Left kidney (tissue), 8 donors: ENCODE measurements at places on chromosomes 2 and 18. TPM values are rescaled to one million over a fixed set of nuclear protein-coding genes. Genes with fewer than 3 reads are reported as not detected.

The CNPPD1 gene
- polyA plus RNA-seq: 64.0 TPM

DNA sequence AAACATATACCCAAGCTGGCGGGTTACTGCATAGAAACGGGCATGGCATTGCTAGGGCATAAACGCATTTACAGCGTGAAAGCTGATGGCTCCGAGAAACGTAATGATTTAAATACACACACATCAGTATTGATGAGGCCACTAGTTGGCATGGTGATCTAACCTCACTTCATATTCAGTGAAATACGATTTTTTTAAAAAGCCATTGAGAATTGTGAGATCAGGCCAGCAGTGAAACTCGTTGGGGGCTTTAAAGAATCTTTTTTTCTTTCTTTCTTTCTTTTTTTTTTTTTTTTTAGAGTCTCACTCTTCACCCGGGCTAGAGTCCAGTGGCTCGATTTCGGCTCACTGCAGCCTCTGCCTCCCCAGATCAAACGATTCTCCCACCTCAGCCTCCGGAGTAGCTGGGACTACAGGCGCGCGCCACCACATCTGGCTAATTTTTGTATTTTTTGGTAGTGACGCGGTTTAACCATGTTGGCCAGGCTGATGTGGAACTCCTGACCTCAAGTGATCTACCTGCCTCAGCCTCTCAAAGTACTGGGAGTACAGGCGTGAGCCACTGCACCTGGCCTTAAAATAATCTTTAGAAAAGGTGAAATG, 2.4 kb upstream of the SMAD7 start:
- DNase-seq: no peak

DNA sequence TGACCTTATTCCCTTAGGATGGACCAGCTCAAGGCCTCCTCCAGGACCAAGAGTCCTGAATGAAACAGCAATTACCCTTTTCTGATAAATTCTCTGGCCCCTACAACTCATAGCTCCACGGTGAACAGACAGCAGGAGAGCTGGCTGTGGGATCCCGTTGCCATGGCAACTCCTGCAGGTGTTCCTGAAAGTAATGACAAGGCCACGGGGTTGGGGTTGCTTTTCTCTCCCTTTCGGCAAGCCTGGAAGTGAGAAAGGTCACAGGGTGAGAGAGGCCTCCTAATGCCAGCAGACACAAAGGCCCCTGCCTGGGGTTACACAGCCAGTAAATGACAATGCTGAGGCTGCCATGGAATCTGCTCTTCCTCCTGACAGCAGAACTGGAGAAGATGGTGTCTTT, 403.0 kb downstream of the NBAS start:
- no peak for DNase-seq

GRCh38 chr2:145638675-145639074, 1118.8 kb upstream of the ZEB2 start:
- DNase-seq: no peak

GRCh38 chr18:12943215-12943614, 4.6 kb upstream of the SEH1L start:
- DNase-seq: no peak

DNA sequence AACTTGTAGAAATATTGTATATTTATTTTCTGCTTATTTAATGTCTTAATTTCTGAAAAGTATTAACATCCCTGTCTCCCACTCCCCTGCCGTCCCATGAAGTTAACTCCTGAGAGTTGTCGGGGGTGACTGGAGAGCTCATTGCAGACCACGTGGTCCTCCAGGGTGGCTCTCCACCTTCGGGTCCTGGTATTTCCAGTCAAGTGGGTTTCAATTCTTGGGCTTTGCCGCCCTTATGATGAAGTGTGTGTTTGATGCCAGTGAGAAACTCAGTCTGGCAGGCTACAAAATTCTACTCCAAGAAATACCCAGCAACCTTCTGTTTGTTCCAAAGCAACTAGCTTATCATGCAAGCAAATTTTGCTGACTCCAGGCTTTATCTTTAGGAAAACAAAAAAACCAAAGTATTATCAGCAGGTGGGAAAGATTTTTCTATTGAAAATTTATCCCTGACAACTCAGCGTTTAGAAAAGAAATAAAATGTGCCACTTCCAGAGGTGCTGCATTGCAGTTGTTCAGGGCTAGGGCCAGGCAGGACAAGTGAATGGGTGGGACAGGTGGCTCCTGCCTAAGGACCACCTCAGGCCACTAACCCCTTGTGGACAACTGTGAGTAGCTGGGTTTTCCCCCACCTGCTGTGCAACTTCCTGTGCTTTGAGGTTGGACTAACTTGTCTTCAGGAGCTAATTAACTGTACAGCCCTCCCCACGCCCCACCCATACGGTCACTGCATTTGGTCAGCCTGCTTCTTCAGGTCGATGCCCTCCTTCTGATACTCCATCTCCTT, 46.6 kb downstream of the BCL2L11 start:
- no peak for DNase-seq

DNA sequence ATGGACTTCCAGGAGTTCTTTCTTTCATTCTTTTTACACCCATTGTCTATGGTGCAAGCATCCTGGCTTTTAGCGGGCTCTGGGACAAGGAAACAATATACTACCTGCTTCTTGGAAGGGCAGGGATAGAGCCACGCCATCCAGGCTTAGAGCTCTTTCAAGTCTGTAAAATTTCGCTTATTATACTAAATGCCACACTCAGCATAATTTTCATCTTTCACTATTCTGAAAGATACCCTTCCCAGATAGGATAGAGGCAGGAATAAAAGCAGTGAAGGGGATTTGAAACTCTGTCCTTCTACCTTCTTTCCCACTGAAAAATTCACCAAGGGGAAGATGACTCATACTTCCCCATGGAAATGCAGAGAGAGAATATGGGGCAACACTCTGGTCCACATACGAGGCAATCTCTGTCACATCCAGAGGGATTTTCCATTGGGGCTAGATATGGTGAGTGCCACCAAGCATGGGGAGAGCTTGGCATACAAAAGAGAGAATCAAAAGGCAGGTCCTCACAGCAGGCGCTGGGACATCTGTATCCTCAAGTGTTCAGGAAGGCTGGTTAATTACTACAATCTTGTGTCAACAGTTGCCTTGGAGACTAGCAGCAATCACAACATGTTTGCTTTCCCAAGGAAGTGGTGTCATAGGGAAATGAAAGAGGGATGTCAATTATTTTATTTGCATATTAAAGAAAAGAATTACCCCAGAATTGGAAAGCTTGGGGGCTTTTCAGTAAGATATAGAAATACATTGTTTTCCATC, 127.6 kb downstream of the TDRD15 start:
- no peak for DNase-seq

The ZNG1B gene
- polyA plus RNA-seq: 65.8 TPM
